ENCODE measurements at places on chromosomes 12 and 14. TPM values are rescaled to one million over a fixed set of nuclear protein-coding genes. Genes with fewer than 3 reads are reported as not detected.
A peak's percentile ranks its signal among the peaks of the same experiment; 100 is the strongest.

- H3K4me3 ChIP-seq, result no peak overlapping the region
- no peak for DNase-seq
- no peak overlapping the region for H3K27ac ChIP-seq
- no peaks in the 10 kb centered on the region for H3K4me1 ChIP-seq
These were observed 31.5 kb downstream of the E2F7 start for GRCh38 chr12:77033658-77034536.

OTOGL gene
- total RNA-seq, result 0.35 TPM

GLT8D2 gene
- total RNA-seq, result 0.32 TPM

TOMM20L gene
- not detected for total RNA-seq

DNA sequence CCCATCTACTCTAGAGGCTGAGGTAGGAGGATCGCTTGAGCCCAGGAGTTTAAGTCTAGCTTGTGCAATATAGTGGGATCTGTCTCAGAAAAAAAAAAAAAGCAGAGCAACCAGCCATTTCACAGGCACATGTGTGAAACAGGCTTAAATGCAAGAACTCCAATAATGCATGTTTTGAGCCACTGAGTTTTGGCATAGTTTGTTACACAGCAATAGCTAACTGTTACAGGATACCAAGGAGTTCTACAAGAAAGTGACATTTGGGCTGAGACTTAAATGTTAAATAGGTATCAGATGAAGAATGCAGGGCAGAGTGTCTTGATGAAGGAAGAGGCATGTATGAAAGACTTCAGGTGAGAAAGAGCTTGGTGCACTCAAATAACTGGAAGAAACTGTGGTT is 240.0 kb upstream of the FOXN3 start:
- no peaks in the 10 kb centered on the region for H3K36me3 ChIP-seq
- H3K4me1 ChIP-seq, result no peaks in the 10 kb centered on the region
- H3K4me3 ChIP-seq, result no peak overlapping the region
- no peaks in the 10 kb centered on the region for H3K27me3 ChIP-seq
- no peak for DNase-seq

PAX9 gene
- total RNA-seq, result 0.23 TPM

PRB2 gene
- total RNA-seq, result not detected

DNA sequence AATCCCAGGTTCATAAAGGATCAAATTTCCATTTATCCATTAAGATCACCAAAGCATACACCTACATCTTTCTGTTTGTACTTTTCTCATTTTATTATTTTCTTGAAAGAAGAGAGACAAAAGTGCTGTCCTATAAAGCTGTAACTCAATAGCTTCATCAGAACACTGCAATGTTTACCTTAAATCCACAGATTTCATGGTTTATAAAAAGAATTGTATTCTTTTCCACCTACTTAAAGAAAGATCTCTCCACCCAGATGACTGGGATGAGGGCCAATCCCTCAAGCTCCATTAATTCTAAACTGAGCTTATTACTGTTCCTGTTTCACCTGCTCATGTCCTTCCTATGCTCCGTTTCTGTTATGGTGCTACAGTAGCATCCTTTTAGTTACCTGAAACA is 470.6 kb downstream of the BCAT1 start:
- H3K27me3 ChIP-seq, result no peaks in the 10 kb centered on the region
- no peaks in the 10 kb centered on the region for H3K36me3 ChIP-seq
- no peak overlapping the region for H3K4me3 ChIP-seq
- DNase-seq, result no peak
- H3K4me1 ChIP-seq, result no peaks in the 10 kb centered on the region

DNA sequence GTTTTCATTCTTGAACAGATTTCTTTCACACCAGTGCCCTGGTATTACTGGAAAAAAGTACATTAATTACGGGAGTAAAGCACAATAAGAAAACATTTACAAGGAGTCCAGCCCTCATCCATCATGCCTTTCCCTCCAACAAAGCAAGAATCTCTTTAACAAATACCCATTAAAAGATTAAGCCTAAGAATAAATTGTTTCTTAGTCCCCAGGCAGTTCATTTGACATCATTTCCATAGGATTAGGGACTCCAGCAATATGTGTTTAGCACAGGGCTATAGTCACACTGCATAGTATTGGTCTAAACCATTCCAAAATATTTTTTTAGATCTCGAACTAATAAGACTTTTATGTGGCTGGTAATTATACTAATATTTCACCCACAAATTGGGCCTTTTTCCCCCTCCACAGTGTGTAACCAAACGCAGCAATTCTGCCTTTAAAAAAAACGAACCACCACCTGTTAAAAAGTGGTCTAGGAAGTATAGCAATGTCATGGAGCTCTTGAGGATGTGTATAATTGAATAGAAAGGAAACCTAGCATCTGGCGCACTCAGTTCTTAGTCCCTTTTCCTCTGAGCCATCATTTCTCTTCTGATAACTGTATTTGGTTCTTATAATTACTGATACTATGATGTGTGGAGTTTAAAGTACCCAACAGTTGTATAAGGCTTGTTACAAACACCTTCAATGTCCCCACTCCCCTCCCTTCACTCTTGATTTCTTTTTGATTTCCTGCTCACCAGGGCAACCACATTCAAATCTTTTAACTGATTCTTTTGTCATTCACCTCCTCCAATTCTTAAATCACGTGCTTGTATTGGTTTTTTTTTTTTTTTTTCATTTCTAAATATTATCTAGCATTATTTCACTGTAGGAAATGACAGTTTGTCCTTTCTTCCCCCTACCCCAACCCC is 138.7 kb downstream of the ETV6 start:
- H3K4me3 ChIP-seq, result no peak overlapping the region
- H3K36me3 ChIP-seq, result no peaks in the 10 kb centered on the region
- H3K27me3 ChIP-seq, result no peaks in the 10 kb centered on the region
- H3K27ac ChIP-seq, result no peak overlapping the region

SSPN gene
- 6.7 TPM for total RNA-seq

FOXM1 gene
- total RNA-seq, result 0.12 TPM

GRCh38 chr12:120798696-120799095 is 73.1 kb downstream of the ACADS start:
- H3K36me3 ChIP-seq, result no peaks in the 10 kb centered on the region
- H3K27me3 ChIP-seq, result no peaks in the 10 kb centered on the region
- no peak overlapping the region for H3K4me3 ChIP-seq
- no peaks in the 10 kb centered on the region for H3K4me1 ChIP-seq
- H3K27ac ChIP-seq, result no peak overlapping the region
- no peak for DNase-seq

DNA sequence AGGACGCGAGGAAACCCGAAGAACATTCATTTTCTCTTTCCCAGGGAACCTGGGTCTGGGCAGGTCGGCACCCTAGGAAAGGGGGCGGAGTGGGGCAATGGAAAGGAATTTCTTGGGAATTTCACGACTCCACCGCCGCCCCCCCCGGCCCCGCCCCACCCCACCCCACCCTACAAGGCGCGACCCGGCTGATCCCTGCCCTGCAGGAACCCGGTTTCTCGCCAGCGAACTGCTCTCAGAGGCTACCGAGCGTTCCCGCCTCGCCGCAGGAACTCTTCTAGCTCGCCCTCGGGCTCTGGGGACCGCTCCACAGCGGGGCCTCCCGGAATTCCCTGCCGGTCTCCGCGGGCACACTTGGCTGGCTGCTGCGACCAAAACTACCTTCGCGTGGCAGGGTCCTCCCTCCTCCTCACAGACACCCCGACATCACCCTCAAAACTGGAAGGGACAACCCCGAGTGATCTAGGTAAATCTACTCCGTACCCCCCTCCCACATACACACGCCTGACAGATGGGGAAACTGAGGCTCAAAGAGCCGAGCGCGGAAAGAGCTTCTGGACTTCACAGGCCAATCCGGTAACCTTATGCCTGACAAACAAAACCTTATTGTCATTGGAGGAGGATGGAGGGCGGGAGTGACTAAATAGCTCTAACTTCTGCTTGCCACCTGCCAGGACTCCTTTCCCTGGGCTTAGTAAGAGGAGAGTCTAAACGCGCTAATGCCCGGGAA is 785 bp upstream of the ACTN1 start:
- H3K4me1 ChIP-seq, result peaks cover 10% of the 10 kb centered on the region
- H3K27me3 ChIP-seq, result no peaks in the 10 kb centered on the region
- peak; percentile 82 for DNase-seq
- H3K36me3 ChIP-seq, result no peaks in the 10 kb centered on the region
- peak overlapping the region; percentile 94 for H3K27ac ChIP-seq
- H3K4me3 ChIP-seq, result peak overlapping the region; percentile 88

DNA sequence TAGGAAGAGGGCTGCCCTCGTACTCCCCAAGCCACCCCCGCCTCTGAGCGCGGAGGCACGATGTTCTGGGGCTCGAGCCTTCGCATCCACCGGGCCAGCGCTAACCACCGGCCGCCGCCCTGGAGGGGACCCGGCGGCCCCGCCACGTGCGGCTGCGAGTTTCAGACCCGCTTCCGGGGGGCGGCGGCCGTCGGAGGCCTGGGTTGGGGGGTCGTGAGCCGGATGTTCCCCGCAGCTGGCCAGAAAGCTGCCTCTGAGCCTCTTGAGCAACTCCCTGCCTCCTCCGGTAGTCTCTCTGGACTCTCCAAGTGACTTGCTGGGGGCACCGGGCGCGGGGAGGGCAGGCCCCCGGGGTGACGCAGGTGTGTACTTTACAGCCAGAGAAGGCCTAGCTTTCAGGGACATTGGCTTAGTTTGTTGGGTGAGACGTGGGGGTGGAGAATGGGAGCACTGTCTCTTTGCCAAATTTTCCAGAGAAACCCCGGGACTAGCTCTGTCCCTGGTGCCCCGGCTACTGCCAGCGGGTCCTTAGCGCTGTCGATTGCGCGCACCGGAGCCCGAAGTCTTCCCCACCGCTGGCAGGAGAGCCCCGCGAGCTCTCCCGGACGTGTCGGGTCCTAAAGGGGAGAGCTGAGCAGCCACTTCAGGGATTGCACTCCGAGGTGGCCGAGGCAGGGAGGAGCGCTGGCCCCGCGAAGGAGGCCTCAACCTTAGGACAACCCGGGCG is 15.6 kb downstream of the OTX2 start:
- H3K27me3 ChIP-seq, result peaks cover 5% of the 10 kb centered on the region
- H3K4me3 ChIP-seq, result no peak overlapping the region
- H3K27ac ChIP-seq, result no peak overlapping the region

DNA sequence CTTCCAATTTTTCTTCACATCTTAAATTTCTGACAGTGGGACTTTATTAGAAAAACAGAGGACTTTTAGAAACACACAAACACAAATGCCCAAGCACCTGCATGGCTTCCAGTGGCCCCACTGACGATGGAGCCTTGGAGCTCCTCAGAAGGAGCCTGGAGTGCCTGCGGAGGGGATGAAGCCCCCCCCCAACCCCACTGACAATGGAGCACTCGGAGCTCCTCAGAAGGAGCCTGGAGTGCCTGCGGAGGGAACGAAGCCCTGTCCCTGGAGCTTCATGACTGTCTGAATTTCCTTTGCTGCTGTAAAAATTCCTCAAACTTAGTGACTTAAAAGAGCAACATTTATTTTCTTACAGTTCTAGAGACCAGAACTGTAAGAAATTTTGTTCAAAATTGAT is 80.1 kb upstream of the VRK1 start:
- H3K36me3 ChIP-seq, result no peaks in the 10 kb centered on the region
- H3K27me3 ChIP-seq, result no peaks in the 10 kb centered on the region
- H3K4me1 ChIP-seq, result no peaks in the 10 kb centered on the region
- no peak overlapping the region for H3K27ac ChIP-seq
- H3K4me3 ChIP-seq, result no peak overlapping the region

- H3K27me3 ChIP-seq, result no peaks in the 10 kb centered on the region
- H3K4me1 ChIP-seq, result peaks cover 18% of the 10 kb centered on the region
- H3K36me3 ChIP-seq, result no peaks in the 10 kb centered on the region
- DNase-seq, result peak; percentile 29
These were observed 227.4 kb downstream of the SUDS3 start for GRCh38 chr12:118603610-118604361.

GRCh38 chr12:27937768-27938167 is 34.8 kb downstream of the PTHLH start:
- H3K4me3 ChIP-seq, result no peak overlapping the region
- no peak overlapping the region for H3K27ac ChIP-seq
- no peak for DNase-seq
- no peaks in the 10 kb centered on the region for H3K4me1 ChIP-seq
- H3K36me3 ChIP-seq, result no peaks in the 10 kb centered on the region

- no peak for DNase-seq
- H3K36me3 ChIP-seq, result no peaks in the 10 kb centered on the region
- H3K4me1 ChIP-seq, result no peaks in the 10 kb centered on the region
- H3K4me3 ChIP-seq, result no peak overlapping the region
These were observed 191.9 kb downstream of the NUBPL start for GRCh38 chr14:31752867-31753661.

DNA sequence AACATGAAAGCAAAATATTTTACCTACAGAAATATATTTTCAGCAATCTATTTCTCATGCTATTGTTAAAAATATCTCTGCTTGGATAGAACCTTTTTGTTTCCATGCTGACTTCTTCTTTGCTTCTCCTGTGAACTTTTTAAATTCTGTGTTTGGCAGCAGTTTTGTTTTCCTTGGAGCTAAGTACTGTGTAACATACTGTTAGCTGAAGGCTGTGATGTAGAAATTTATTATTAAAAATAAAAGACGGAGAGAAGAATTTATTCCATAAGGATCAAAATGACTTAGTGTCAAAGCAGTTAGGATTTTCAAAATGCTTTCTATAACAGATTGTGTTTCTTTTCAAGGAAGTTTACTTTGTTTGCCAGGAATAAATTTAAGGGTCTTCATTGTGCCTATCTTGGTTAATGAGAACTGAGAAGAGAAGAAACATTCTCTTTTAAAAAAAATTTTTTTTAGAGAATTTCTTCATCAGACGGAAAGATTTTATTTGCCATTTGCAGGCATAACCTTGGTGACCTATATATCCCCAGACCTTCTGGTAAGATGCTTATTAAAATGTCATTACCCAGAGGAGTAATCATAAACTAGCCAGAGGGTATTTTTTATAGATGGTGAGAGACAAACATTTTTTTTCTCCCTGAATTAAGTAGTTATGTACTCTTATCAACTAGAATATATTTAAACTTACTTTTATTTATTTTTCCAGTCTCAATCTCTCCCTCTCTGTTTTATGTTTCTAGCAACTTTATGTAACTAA is 147.1 kb upstream of the SLCO1C1 start:
- H3K36me3 ChIP-seq, result no peaks in the 10 kb centered on the region
- H3K4me1 ChIP-seq, result no peaks in the 10 kb centered on the region
- DNase-seq, result no peak

CLEC9A gene
- not detected for total RNA-seq

GRCh38 chr14:98323836-98324235 is 948.2 kb downstream of the BCL11B start:
- no peak overlapping the region for H3K4me3 ChIP-seq
- H3K27ac ChIP-seq, result no peak overlapping the region
- no peak for DNase-seq
- H3K36me3 ChIP-seq, result no peaks in the 10 kb centered on the region

GRCh38 chr14:77979171-77979570 is 179.3 kb downstream of the ADCK1 start:
- H3K27me3 ChIP-seq, result no peaks in the 10 kb centered on the region
- no peaks in the 10 kb centered on the region for H3K36me3 ChIP-seq
